ENCODE measurements at places on chromosomes 7 and 10. TPM values are rescaled to one million over a fixed set of nuclear protein-coding genes. Genes with fewer than 3 reads are reported as not detected.

The TMED4 gene
- 52.8 TPM for total RNA-seq

The PNLIPRP2 gene
- total RNA-seq, result not detected

The PHYHIPL gene
- 0.16 TPM for total RNA-seq

The GPR15LG gene
- not detected for total RNA-seq

The LIPM gene
- not detected for total RNA-seq

The ASZ1 gene
- total RNA-seq, result not detected

The ICA1 gene
- total RNA-seq, result 1.0 TPM

The GPR158 gene
- 0.04 TPM for total RNA-seq

The HNRNPF gene
- total RNA-seq, result 261 TPM

The CYP2E1 gene
- total RNA-seq, result 0.35 TPM

The PCGF5 gene
- total RNA-seq, result 44.6 TPM

The AKR1C8 gene
- not detected for total RNA-seq

The CTTNBP2 gene
- 0.61 TPM for total RNA-seq

The ZNF33A gene
- 7.8 TPM for total RNA-seq

The CYP3A4 gene
- not detected for total RNA-seq

The LHPP gene
- 14.8 TPM for total RNA-seq

The C10orf53 gene
- not detected for total RNA-seq

The ADRA2A gene
- total RNA-seq, result not detected

The LRRTM3 gene
- total RNA-seq, result not detected

The CLDN4 gene
- 7.0 TPM for total RNA-seq

The XRCC2 gene
- 4.5 TPM for total RNA-seq

The SUGCT gene
- 1.0 TPM for total RNA-seq

Data from A549 treated with ZK216348 at 1 μM for 4 hours (cell line).